ENCODE measurements at places on chromosomes 6 and 20.
A peak's percentile ranks its signal among the peaks of the same experiment; 100 is the strongest.

DNA sequence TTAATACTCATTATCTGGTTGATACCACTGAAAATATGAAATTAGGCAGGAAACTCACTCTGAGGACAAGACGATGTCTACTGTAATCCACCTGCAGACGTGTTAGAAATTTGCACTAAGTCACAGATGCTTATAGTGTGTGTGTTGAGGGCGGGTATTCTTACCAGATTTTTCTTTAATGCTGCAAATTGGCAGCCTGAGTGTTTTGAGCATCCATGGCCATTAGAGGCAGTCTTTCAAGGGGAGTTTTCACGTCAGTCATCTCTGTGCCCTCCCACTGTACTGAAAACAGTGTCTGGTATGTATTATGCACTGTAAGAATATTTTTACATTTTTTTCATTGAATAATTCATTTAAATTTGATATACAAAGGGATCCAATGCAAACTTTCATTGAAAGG, 266.5 kb upstream of the QKI start:
- DNase-seq = no peak

DNA sequence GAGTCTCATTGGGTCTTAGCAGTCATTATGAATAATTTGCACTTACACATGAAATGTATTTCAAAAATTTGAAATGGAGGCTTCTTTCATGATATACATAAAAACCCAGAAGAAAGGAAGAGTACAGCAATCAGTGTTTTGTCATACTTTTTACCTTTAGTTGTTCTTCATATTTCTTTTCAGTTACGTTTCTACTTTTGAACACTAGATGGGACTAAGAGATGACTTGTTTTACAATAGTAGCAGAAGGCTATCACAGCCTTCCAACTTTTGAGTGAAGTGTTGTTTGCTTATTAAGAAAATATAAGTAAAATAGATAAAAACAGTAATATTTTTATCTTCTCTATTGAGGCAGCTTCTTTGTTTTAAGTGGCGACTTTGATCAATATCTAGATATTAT, 58.1 kb downstream of the L3MBTL3 start:
- peak; percentile 37 for DNase-seq

- DNase-seq = no peak
These were observed 172.5 kb downstream of the SLC24A3 start for GRCh38 chr20:19384940-19385339.

DNA sequence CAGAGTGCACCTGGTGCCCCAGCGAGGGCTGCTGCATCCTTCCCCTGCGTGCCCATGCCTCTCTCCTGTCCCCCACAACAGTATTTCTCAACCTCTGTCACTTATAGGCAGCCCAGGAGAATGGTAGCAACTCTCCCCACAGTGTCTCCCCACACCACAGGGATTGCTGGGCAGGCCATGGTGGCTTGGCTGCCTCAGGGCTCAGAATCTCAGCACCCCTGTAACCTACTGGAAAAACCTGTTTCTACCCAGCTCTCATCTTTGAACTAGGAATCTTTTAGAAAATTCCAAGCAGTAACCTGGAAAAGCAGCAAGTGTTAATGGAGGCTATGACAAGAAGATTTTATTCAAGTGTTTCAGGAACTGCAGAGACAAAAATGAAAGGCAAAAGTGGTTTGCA, 38.0 kb downstream of the CD164 start:
- DNase-seq = no peak

GRCh38 chr6:134911547-134911946, 38.4 kb downstream of the ALDH8A1 start:
- no peak for DNase-seq

DNA sequence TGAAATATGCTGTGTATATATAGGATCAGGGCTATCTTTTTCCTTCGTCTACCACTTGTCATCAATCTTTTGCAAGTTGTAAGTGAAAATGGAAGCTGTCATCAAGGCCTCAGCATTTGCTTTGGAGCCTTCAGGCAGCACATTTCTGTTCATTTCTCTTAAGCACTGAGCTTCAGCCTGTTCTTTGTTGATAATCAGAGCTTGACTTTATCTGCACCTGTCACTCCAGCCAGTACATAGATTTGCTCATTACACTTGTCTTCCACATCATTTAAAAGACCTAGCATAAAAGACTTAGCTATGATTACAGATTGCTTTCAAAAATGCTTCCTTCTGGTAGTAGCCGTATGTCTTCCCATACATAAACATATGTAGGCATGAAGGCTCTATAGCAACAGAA, 189.8 kb upstream of the GRIK2 start:
- no peak for DNase-seq

GRCh38 chr20:50848846-50849673, 54.2 kb downstream of the BCAS4 start:
- DNase-seq = no peak

DNA sequence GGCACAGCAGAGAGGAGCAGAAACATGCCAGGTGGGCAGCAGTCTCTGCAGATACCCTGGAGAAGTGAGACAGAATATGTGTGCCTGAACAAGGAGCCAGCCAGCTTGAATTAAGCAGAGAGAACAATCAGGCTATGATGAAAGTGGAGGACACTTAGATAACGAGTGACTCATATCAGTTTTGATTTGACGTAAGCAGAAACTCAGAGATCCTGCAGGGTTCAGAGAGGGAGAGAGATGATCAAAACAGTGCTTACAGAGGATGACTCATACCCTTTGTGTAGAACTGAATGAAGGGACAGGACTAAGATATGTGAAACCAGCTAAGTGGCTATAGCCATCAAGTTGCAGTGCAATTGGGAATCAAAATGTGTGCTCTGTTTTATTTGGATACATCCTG, 300.7 kb downstream of the TENT5A start:
- no peak for DNase-seq

DNA sequence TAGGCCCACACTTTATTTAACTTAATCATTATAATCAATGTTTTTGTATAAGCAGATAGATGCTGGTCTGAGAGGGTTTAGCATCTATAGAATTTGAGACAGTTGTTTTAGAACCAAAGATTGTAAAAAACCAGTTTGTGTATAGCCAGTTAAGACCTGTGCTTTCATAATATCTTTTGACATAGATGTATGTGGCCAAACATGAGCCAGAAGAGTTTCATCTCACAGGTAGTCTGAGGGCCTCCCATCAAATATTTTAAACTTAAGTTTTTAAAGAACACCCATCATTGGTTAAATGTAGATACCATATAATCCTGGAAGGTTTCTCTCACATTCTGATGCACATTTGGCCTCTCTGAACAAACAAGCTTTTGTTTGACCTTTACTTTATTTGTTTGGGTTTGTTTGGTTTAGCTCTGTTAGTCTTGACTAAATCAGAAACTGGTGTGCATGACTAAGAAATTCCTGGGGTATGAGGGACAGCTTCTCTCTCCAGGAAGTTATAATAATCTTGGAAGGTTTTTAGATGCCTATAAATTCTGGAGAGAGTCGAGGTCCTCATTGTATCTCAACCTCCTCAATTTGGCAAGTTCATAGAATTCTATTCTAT, 58.0 kb upstream of the TMEM200A start:
- no peak for DNase-seq

DNA sequence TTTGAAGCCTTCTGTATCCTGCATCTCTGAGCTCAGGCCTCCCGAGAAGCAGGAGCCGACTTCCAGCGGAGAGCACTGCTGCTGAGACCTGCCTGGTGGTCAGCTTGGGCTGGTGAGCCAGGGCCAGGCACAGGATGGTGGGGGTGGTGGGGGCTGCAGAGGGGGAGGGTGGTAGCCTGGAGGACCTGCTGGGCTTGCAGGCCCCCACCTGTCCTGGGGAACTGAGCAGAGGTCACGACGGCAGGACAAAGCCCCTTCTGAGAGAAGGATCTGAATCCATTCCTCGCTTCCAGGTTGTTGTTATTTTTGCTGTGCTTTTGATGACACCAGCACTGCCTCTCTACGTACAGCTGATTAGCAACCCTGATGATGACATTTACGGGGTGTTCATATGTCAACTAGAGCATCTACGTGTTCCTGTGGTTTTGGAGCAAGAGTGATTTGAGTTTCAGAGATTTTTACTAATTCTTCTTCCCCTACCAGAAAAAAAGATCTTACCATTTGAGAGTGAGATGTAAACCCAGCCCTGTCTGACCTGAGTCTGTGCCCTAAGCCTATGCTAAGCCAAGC, 35.7 kb upstream of the CD93 start:
- DNase-seq = no peak

DNA sequence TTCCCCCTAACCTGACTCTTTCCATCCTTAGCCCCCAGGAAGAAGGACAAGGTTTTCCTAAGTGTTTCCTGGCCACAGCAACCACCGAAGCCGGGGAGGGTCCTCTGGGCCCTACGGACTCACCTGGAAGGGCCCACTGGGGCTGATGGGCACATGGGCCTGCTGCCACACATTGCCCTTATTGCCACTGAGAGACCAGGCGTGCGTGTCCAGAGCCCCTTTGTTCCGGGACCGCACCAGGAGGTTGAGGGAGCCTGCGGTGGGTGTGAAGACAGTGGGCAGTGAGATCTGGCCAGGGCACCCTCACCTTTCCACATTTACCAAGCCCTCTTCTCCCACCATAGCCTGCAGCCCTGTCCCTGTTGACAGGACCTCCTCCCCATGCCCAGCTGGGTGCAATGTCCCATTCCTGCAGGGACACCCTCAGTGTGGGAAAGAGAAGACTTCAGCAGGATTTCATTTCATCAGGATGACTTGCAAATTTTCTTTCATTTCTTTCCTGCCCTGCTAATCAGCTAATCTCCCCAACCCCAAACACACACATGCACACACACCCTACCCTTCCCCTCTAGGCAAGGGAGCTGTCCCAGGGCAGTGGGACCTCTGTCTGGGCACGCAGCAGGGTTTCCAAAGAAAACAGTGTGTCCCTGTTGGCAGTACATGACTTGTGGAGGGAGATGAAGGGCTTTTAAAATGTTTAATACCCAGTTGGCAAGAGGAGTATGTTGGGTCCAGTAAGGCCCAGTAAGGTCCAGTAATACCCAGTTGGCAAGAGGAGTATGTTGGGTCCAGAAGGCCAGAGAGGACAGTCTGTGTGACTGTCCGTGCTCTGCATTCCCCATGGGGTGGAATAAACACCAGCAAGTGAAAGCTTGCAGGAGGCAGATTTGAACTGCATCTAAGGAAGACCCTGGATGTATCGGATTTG, 59.0 kb downstream of the MDGA1 start:
- DNase-seq = no peak

- DNase-seq = peak; percentile 41
These were observed 934 bp upstream of the CST9 start for GRCh38 chr20:23606652-23607049.

- no peak for DNase-seq
These were observed 45.2 kb downstream of the TOX2 start for GRCh38 chr20:43959920-43960227.

GRCh38 chr6:137149035-137149393, 24.4 kb downstream of the IL22RA2 start:
- no peak for DNase-seq

DNA sequence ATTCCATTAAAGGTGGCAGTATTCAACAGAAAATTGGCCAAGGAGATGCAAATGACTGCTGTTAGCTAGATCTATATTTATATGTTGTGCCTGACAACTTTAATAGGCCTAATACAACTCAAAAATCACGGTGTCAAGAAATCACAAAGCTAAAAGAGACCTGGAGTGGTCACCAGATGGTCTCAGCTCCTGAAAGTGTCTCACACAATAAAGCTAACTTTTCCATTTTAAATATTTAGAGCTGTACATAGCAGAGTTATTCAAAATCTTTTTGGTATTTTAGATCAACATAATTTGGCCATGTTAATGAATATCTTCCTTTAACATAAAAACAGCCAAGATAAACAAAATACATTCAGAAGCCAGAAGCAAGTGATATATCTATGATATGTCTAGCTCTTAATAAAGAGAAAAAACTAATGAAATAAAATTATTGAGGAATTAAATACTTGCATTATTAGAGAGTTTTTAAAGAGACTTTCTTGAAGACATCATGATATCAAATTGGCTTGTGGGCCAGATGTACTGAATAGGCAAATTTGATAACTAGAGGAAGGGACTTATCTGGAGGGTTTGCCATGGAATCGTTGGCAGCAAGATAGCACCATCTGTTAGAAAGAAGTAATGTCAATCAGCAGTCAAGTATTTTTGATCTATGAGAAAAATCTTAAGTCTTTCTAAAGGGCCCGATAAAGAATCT, 84.9 kb upstream of the SCAF8 start:
- DNase-seq = no peak

DNA sequence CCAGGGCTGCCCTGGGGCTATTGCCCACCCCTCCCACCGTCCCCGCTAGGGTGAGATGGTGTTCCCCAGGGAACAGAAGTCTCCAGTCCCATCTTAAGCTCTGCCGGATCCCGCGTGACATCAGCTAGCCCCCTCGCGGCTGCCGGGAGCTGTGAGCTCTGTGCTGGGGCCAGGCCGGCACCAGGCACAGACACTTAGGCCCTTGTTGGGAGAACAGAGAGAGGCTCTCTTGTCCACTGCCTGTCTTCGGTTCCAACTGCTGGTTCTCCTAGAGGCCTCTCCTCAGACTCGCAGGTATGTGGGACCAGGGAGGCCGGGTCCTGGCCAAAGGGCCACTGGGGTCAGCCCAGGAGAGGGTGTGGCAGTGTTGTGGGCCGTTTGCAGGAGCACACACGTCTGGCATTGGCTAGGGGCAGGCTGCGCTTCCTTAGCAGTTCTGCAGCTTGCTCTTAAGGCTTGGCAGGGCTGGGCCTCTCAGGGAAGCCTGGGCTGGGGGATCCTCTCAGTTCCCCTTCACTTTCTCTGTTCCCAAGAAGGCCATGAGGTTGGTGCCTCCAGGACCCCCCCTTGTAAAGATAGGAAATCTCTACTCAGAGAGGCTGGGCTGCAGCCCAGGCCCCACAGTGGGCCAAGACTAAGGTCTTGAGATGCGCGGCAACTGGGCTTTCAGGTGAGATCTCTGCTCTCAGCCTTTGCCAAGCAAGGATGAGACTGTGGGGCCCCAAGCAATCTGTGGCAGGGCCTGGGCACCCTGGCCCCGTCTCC, 6.3 kb downstream of the SGK2 start:
- DNase-seq = no peak

GRCh38 chr20:38776363-38776762, 28.1 kb downstream of the ACTR5 start:
- no peak for DNase-seq

DNA sequence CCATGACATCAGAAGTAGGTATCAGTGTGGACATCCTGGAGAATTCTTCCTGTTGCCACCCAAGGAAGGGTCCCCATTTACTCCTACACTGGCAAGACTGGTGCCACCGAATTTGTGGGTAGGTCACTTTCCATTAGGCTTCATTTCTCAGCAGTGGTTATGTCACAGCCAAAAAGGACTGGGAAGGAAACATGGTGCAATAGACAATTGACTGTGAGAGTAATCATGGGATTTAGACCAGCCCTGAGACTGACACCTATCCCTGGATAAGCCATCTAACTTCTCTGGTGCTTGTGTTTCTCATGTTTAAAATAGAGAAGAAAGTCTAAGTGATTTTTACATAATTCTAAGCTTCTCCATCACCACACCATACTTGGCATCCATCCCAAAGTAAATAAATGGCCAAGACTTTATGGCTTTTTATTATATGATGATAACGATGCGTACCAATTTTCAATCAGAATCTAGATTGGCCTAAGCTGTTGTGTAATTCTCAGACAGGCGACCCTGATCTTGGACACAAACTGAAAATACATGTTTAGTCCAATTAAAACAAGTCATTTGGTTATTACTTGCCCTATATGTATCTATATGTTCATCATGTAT, 10.2 kb downstream of the SMPDL3A start:
- DNase-seq = no peak

All from CD4-positive, CD25-positive, alpha-beta regulatory T cell (primary cell).